ENCODE measurements at places on chromosomes 4 and X. TPM values are rescaled to one million over a fixed set of nuclear protein-coding genes. Genes with fewer than 3 reads are reported as not detected.

NKX3-2 gene
- total RNA-seq: not detected

CCKAR gene
- total RNA-seq: 0.31 TPM

FGFBP2 gene
- not detected for total RNA-seq

RADX gene
- 14.1 TPM for total RNA-seq
